Activated T-helper 1 cell treated with anti-CD3 and anti-CD28 coated beads, Interleukin-2, amount 50 U/mL, for 16 hours (primary cell): ENCODE measurements at places on chromosomes 2 and 18.

DNA sequence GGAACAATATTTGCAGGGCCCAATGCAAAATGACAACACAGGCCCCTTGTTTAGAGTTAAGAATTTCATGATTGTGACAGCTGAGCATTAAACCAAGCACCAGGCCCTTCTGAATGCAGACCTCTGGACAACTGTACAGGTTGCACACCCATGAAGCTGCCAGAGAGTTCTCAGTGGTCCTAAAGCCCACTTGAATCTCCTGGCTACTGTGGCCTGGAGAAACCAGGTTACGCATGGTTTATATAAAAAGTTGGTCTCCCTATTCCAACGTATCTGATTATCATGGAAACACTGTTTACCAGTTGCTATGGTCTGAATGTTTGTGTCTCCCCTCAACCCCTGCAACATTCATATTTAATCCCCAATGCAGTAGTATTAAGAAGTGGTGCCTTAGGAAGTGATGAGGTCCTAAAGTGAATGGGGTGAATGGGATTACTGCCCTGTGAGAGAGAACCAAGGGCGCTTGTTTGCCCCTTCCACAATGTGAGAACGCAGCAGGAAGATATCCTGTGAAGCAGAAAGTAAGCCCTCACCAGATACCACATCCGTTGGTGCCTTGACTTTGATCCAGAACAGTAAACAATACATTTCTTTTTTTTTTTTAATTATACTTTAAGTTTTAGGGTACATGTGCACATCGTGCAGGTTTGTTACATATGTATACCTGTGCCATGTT is 48.0 kb upstream of the ANXA4 start:
- DNase-seq = no peak

GRCh38 chr2:42755191-42755880 is 8.6 kb downstream of the OXER1 start:
- no peak for DNase-seq

- no peak for DNase-seq
Measured at GRCh38 chr2:46568212-46569009, 89.0 kb downstream of the TMEM247 start.

DNA sequence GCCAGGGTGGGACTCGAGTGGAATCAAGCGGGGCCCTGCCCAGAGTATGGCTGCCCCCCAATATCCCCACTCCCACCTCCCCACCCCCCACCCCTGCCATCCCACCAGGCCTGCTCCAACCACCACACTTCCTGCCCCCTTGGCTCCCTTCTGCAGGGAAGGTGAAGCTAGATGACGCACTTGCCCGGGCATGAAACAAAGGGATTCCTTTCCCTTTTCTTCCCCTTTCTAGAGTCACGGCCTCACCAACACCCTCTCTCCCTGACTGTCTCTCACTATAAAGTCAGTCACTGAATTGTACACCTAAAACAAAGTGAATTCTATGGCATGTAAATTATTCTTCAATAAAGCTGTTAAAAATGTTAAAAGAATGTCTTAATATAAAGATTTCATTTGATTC is 16.0 kb downstream of the ZBTB7C start:
- DNase-seq = no peak

- DNase-seq = no peak
Measured at GRCh38 chr2:103484906-103485305, 723.1 kb downstream of the TMEM182 start.

DNA sequence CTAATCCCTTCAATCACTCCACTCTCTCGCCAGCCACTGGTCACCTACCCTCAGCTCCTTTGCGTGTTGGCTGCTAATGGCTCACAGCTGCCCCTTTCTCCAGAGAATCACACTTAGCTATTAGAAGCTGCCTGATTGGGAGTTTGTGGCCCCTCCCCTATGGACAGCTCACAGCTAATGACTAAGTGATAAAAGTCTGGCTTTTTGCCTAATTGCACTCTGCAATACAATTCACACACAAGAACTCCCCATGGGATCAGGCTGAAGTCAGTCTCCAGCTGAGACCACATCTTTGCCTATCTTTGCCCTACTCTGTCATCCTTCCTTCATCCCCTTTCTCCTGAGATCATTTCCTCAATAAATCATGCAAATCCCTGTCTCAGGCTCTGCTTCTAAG is 701.9 kb upstream of the RAB6C start:
- DNase-seq = no peak
